ENCODE measurements at places on chromosomes 2 and 18.

DNA sequence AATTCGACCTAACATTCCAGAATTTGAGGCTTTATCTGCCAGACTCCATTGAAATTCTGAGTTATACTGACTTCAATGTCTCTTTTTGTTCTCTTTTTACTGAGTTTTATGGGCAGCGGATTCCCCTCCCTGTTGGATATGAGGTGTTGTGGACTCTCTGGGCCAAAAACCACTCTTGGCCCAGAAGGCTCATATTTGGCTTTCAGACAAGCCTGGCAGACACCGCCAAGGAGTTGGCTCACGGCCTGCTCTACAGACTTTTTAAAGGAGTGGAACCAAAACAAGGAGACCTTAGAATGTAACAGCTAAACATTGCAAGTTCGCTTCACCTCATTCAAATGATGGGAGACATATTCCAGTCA lies 206.4 kb upstream of the NCKAP5 start:
- no peak for DNase-seq

GRCh38 chr2:59677158-59677557 lies 876.3 kb downstream of the BCL11A start:
- no peak for DNase-seq

GRCh38 chr18:6409933-6410332 lies 4.8 kb downstream of the L3MBTL4 start:
- DNase-seq: no peak

GRCh38 chr18:74255131-74255616 lies 36.6 kb downstream of the CYB5A start:
- DNase-seq: no peak

Measured in NCI-H1092 (cell line).